ENCODE measurements at places on chromosomes 2 and 18.
A peak's percentile ranks its signal among the peaks of the same experiment; 100 is the strongest.

GRCh38 chr2:190763901-190764514 is 115.1 kb downstream of the NAB1 start:
- no peak for DNase-seq

DNA sequence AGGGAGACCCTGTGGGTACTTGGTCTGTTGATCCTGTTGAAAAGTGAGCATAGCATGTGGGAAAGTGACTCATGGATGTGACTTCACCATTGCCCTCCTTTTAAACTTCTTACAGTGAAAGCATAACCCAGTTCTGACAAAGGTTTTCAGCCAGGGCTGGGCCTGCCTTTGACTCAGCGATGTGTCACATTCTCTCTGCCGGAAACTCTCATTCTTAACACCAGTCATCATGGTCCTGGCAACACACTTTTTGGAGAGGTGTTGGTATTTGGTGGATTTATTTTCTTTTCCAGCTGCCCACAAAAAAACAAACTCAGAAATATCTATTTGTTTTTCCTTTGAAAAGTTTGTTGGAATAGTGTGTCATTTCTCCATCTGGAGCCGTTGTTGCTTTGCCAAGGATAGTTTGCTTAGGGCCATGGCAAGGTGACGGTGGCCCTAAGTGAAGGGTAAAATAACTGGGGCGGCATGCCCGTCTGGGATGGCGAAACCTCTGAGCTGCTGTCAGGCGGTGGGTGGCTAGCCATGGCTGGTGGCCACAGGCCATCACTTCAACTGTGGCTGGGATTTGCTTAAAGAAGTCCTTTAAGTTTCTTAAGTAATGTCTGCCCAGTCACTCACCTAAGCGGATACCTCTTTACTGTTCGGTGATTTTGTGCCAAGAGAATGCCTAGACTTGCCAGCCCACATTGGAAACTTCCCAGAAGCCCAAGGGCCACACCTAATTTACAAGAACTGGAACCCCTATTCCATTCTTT is 123.3 kb downstream of the LTBP1 start:
- peak; percentile 98 for DNase-seq

- no peak for DNase-seq
These were observed 1549.7 kb upstream of the ACVR2A start for GRCh38 chr2:146295080-146295670.

DNA sequence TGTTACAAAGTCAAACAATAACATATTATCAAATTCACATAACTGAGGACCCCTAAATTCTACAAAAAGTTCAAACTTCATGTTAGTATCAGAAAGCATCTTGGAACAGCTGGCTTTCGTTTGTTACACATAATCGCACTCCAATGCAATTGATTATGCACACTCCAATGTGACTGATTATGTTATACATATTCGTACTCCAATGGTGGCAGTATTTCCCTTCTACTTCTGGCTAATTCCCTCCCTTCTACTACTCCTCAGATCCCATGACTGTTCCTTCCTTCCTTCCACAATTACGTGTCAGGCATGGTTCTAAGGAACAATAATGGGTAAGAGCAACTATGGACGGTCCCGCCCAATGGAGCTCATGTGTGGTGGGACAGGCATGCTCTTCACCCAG is 137.1 kb upstream of the CCDC150 start:
- no peak for DNase-seq

GRCh38 chr2:163716101-163716500 is 19.7 kb downstream of the FIGN start:
- no peak for DNase-seq

- DNase-seq = no peak
These were observed 991.0 kb upstream of the CHAC2 start for GRCh38 chr2:52776571-52776970.

DNA sequence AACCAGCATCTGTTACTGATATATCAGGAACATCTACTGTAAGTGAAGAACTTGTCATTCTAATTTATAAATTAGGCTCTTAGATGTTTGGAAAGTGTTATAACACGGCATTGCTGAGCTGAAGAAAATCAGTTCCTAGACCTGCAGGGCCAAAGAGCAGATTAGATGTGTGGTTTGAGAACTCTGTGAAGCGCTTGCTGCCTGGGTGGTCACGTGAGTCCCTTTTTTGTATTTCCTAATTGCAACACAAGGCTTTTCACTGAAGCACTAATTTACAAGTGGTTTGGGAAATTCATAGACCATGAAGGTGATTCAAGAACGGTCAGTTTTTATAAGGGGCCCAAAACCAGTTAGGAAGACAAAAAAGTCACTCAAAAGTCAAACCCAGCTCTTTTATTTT is 106.9 kb upstream of the SP3 start:
- no peak for DNase-seq

DNA sequence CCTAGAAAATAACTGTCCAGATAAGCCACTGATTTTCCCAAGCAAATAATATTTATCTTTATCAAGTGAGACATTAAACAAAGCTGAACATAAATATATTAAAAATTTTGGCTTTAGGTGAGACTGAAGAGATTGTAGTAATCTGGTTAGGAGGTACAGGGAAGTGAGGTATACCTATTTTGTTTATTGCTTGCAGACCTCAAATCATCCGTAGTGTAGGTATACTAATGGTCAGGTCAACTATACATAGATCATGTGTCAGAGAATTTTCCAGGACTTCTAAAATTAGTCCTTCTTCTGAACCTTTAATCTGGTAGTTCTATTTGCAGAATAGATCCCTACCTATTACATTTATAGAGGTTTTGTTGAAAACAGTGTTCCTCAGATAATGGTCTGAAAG is 41.5 kb downstream of the SP140 start:
- no peak for DNase-seq

GRCh38 chr2:198102120-198102519 is 297.7 kb downstream of the PLCL1 start:
- DNase-seq = no peak

DNA sequence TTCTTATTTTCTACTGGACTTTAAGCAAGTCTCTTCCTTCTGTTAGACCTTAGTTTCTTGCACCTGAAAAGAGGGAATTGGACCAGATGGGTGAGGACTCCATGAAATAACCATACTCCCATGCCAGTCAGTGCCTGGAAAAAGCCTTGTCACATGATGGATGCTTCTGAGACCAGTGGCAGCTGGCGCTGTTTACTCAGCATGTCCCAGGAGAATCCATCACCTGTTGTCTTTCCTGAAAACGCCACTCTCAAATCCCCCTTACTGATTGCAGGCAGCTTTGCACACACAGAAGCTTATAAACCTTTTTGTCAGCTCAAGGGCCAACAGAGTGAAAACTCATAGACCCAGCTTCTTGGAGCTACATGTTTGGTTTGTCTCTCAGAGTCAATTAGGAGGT is 117.6 kb downstream of the POLE4 start:
- DNase-seq = peak; percentile 42

- no peak for DNase-seq
These were observed 494.7 kb downstream of the BCL11A start for GRCh38 chr2:60058781-60059180.

Data from skeletal muscle cell (primary cell).